ENCODE measurements at places on chromosomes 3 and 15.

- no peak for DNase-seq
Observed at GRCh38 chr15:41825572-41826535, 2.0 kb upstream of the JMJD7 start.

GRCh38 chr3:69283496-69283895 is 102.4 kb downstream of the FRMD4B start:
- DNase-seq = no peak

DNA sequence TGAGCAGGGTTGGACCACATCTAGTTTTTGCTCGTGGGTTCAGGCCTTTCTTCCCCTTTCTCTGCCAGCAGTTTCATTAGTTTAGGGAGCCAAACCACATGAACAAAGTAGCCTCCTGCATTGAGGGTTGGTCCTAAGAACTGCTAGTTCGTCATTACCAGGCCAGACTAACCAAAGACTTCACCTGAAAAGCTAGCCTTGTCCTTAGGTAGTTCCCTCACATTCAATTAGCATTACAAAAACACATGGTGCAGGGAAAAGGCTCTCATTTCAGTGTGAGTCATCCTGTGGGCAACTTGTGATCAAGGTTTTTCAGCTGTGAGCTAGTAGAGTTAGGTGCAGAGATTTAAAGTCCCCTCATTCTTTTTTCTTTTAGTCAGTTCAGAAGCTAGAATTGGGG is 279.3 kb upstream of the CTNNB1 start:
- DNase-seq = no peak

DNA sequence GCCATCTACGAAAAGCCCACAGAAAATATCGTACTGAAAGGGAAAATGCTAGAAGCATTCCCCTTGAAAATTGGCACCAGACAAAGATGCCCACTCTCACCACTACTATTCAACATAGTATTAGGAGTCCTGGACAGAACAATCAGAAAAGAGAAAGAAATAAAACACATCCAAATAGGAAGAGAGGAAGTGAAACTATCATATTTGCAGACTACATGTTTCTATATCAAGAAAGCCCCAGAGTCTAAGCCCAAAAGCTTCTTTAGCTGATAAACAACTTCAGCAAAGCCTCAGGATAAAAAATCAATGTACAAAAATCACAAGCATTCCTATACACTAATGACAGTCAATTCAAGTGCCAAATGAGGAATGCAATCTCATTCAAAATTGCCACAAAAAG is 15.6 kb downstream of the OR5K3 start:
- DNase-seq = no peak

DNA sequence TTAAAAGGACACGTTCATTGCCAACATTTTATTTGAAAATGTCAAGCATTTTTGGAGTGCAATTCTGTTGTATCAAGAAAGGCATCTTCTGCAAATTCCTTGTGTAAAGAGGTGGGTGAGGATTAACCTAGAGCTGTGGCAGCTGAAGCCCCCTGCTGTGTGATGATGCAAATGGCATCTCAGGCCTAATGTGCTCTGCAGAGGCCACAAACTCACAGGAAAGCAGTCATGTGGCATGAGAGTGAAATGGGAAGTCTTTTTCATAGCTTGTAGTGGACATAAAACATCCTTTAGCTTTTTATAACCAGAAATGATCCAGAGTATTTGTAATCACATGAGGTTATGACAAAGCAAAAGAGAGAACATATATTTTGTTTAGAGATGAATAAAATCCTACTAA is 6.4 kb downstream of the CADM2 start:
- DNase-seq = no peak

DNA sequence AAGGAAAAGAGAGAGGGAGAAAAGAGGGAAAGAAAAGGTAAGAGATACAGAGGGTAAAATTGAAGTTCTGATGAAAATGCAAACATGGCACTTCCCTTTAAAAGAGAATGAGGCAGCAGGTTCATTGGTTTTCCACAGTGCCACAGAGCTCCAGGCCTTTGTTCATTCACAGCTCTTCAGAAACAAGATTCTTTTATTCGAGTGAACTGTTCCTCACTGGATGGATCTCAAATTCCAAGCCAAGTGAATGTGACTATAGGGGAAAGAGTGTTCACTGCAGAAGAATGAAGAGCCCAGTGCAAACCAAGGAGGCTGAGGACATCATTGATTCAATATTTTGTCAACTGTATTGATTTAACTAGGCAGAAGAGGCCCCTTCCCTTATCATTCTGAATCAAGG is 280.3 kb upstream of the PROK2 start:
- no peak for DNase-seq

- DNase-seq = no peak
Observed at GRCh38 chr15:62546628-62547027, 381.5 kb upstream of the C2CD4B start.

GRCh38 chr15:95874637-95875036 is 455.9 kb upstream of the NR2F2 start:
- no peak for DNase-seq

GRCh38 chr3:16059711-16060357 is 114.6 kb upstream of the GALNT15 start:
- no peak for DNase-seq

DNA sequence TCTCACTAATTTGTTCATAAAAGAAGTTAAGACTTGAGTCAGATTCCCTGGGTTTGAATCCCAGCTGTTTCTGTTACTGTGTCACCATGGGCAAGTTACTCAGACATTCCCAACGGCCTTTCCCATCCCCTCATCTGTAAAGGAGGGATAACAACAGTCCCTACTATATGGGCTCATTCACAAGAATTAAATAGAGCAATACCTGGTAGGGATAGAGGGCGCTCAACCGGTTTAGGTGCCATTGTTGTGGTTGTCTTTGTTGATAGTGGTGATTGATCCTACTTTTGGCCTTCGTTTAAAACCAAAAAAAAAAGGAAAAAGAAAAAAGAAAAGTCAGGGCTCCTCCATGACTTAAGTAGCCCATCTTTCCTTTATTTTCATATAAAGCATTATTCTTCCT is 563.1 kb downstream of the GRM7 start:
- DNase-seq = no peak

GRCh38 chr3:66537735-66538134 is 36.9 kb upstream of the LRIG1 start:
- DNase-seq = no peak

GRCh38 chr3:151697496-151697895 is 36.2 kb upstream of the AADACL2 start:
- DNase-seq = no peak

DNA sequence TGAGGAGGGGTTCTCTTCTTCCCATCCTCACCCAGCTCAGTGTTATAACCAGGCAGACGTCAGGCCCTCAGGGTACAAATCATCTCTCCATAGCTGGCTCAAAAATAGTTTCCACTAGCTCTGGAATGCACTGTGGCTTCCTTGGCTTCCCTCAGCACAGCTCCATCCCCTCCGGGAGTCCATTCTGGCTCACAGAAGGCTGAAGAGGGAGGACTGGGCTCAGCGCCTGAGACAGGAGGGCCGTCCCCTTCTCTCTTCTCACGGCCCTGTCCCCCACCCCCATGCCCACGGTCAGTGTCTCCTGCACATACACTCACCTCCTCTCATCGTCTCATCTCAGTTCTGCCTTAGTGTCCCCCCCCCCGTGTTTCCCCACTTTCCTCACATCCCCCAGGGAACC is 50.1 kb downstream of the UMPS start:
- DNase-seq = no peak

DNA sequence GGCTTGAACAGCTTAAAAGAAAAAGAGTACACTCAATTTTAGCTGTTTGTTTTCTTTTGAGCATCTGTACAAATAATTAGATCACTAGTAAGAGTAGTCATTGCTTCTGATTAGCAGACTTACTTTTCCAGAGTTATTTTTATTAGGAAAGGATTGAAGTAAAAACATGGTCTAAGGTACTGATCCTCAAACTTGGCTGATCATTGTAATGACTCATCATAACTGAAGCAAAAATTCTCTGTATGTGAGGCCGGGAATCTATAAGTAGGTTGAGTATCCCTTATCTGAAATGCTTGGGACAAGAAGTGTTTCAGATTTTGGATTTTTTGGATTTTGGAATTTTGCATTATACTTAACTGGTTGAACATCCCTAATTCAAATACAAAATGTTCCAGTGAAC is 12.4 kb downstream of the NMD3 start:
- DNase-seq = no peak

- no peak for DNase-seq
Observed at GRCh38 chr3:102577082-102577789, 142.4 kb downstream of the ZPLD1 start.

GRCh38 chr15:74723754-74724334 is 1.5 kb downstream of the CYP1A1 start:
- no peak for DNase-seq

DNA sequence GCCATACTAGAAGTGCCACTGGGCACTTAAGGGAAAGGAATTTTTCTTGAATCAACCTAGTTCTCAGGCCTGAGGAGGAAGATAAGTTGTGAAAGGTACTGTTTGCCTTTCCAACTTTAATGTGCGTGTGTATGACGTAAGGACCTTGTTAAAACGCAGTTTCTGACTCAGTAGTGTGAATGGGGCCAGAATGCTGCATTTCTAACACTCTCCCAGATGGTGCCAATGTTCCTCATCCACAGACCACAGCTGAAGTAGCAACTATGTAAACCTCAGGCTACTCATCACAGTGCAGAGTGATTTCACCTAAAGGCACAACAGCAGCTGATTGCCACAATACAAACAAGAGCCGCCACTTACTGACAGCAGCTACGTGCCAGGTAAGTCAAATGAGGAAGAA is 103.6 kb downstream of the OTOL1 start:
- no peak for DNase-seq

DNA sequence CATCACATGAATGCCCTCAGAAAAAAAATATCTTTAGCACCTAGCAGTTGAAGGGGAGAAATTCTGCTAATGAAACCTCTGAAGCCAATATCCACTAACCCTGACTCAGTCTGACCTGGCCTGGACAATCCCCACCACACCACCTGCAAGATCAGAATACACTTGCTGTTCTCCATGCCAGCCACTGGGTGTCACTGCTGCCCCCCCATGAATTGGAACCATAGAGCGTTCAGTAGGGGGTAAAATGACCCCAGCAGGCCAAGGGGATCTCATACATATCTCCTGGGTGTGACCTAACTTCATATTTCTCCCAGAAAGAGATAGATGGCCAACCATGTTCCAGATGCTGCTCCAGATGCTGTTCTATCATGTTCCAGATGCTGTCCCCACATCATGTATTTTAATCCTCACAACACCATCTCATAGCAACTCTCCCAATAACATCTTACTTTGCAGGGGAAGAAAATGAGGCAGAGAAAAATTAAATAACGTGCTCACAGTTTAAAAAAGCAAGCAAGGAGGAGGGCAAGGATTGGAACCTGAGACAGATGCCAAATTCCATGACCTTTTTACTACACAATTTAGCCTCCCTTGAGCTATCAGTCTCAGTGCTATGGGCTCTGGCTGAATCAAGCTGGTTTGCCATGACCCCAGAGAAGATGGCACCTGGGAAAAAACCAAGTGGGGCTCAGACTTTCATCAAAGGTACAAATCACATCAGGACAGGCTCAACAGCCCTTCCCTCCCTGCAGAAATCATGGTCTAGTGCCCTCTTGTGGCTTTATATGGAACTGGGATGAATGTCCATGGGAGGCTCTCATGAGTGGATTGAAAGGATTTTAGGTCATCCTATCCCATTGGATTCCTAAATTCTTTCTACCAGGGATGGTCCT is 12.4 kb downstream of the NTRK3 start:
- DNase-seq = no peak

DNA sequence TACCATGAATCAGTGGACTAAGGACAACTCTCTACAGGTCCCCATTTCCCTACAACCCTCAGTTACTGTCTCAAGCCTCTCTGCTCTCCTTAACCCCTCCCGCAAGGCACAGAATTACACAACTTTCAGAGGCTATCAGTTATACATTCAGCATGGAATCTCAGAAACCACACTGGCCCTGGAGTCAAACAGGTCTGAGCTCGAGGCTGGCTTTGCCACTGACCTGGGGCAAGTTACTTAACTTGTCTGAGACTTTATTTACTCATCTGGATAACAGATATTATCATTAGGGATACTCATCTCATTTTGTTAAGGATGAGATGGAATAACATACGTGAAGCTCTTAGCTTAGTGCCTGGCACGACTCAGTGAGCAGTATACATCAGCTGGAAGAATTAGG is 95.2 kb downstream of the WDR76 start:
- no peak for DNase-seq

GRCh38 chr15:28169366-28169765 is 70.3 kb upstream of the OCA2 start:
- DNase-seq = no peak

GRCh38 chr15:70234256-70234905 is 136.7 kb upstream of the TLE3 start:
- no peak for DNase-seq

- no peak for DNase-seq
Observed at GRCh38 chr3:66803721-66804695, 194.1 kb upstream of the KBTBD8 start.

GRCh38 chr3:13415997-13416793 is 3.9 kb downstream of the NUP210 start:
- no peak for DNase-seq

- no peak for DNase-seq
Observed at GRCh38 chr3:88758676-88759075, 348.7 kb upstream of the EPHA3 start.

GRCh38 chr15:87528873-87529272 is 727.7 kb downstream of the NTRK3 start:
- DNase-seq = no peak

DNA sequence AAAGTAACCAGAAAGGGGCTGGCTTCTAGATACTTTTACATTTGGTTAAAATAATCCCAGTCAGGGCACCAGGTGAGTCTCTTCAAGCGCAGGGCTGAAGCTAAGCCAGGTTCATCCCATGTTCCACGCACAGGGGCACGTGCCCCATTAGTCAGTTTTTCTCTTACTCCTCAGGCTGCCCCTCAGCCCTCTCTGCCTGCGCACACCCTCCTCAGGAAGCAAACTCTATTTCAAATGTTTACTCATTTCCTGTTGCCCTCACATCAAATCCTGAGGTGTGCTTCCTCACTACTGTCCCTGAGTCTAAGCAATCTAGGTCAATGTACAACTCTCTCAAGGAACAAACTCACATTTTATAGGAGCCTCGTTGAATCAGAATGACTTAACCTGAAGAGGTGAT is 48.5 kb downstream of the THBS1 start:
- DNase-seq = no peak

DNA sequence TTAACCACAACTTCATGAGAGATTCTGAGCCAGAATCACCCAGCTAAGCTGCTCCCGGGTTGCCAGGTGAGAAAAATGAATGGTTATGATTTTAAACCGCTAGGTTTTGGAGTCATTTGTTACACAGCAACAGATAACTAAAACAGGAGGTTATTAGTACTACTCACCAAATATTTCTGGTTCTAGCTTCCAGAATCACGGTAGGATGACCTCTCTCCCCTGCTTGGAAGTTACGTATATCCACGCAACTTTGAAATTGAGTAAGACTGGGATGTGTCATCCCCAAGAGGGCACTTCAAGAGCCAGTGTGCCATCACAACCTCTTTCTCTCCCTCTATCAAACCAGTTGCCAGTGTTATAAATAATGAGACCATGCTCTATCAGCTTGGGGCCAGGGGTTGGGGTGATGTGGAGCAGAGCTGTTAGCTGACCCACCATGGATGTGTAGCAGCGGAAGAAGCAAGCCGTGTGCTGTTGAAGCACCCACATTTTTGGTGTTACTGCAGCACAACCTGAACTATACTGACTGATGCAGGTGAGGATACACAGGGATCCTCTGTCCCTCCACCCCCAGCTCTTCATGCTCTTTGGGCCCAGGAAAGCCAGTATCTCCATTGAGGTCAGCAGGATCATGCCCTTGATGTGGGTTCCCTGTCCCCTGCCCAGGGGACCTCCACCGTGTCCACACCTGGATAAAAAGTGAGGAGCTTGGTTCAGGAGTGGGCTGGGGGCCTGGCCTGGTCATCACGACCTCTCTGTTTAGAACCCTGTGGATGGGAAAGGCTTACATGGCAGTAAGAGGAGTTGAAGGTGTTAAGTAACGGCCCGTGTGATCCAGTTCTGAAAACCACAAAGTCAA is 19.4 kb upstream of the ALDH1A3 start:
- no peak for DNase-seq

Measured in liver (tissue), 10 donors.